Activated gamma-delta T cell treated with Interleukin-2 at 50 U/mL for 16 hours (primary cell): ENCODE measurements at places on chromosomes 5 and 9.

DNA sequence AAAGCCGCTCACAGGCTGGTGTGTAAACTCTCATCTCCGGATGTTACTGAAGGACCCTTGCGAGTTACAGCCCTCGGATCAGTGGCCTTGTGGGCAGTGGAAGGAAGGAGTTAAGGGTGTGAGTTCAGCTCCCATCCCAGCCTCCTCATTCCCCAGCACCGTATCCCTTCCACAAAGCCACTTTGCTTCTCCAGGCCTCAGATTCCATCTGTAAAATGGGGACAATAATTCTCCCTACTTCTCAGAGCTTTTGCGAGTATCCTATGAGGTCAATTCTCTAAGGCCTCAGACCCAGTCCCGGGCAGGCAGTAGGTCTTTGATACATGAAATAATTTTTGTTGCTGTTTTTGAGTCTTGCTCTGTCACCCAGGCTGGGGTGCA is 141.3 kb downstream of the C9orf50 start:
- DNase-seq: no peak

DNA sequence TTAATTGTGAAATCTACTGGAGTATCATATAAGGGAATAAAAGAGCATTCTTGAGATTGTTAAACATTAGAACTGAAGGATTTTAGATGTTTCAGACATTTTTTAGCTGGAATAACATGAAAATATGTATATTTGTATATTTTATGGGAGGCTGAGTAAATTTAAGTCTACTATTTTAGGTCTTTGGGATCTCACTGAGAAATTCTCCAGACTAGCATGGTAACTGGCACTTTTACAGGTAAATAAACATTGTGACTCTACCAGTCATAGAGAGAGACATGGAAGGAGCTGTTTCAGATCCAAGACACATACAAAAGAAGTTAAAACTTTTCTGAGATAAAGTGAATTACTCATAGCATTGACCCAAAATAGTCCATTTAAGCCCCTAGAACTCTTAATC is 59.4 kb downstream of the NDUFAF2 start:
- no peak for DNase-seq

- no peak for DNase-seq
Measured at GRCh38 chr9:122381206-122381950, 10.6 kb downstream of the PTGS1 start.

DNA sequence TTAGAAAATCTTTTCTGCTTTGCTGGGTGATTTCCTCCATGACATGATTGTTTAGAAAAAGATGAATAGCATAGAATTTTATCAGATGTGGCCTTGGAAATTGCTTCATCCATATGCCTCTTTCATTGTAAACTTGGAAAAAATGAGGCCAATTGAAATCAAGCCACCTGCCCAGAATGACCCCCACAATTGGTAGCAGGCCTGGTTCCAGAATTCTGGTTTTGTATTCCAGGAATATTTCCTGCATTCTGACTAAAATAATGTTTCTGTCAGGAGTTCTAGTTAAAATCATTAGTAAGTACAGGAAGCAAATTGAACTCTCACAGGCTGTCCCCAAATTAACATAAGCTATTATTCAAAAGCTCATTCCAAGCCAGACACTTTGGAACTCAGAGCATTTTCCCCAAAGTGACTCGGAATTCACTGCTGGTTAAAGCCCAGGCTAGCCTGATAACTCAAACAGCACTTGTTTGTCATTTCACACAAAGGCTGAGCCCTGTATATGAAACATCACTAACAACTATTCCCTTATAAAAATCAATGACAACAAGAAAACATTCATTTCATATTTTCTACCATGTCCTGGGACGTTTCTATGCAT is 75.1 kb upstream of the ADCY2 start:
- no peak for DNase-seq

DNA sequence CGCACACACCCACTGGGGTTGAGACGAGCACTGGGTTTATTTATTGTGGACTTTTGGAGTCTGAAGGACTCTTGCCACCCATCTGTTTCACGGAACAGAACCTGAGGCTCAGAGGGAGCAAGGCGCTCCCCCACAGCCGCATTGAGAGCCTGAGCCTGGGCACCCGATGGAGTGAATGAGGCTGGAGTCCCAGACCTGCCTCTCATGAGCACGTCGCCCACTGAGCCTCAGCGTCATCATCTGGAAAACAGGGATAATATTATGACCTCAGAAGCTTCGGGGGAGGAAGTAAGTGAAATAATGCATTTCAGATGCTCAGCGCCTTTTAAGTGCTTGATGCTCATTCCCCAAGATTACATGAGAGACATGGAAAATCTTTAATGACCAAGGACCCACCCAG is 5.5 kb downstream of the NEK6 start:
- DNase-seq: no peak

DNA sequence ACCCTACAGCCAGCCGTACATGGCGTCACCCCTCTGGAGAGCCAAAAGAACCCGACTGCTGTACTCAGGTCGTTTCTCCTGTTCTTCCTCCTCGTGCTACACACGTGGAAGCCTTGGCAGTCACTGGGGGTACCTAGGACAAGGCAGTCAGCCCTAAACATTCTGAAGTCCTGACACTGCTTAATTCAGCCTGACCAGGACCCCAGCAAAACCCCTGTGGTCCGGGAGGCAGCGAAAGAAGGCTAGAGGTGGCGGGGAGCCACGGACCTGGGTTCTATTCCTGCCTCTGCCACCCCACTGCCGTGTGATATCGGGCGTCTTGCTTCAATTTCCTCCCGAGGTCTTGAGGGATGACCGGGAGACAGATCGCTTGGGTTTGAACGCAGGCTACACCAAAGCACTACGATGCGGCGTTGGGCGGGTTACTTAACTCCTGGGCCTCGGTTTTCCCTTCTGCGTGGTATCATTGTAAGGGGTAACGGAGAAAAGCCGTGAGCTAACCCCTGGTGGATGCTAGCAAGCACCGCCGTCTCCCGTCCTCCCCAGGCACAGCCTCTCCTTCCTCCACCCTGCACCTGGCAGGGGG is 429 bp upstream of the ARL10 start:
- no peak for DNase-seq

DNA sequence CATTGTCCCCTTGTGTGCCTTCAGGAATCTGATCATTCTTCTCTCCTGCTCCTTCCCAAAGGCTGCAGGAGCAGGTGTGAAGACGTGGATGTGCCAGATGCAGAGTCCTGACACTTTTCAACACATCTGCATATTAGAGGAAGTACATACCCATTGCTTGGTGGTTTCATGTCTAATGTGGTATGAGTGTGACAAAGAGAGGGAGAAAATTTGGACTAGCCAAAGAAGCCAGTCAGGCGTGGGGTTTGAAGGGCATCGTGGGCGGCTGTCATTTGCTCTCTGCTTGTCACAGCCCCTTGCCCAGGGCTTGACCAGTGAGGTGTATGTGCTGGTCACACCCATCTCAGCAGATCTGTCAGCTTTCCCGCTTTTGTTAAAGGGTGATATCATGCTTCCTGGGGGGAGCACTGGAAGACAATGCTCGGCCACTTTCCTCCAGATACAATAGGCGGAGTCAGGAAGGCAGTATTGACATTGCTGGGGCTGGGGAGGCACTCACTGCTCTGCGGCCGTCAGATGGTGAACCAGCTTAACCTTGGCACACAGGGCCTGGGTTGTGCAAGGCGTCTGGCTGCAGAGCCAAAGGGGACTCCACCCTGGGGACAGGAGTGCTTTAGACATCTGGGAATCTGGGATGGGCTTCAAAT is 8.6 kb downstream of the TEK start:
- DNase-seq: no peak

- no peak for DNase-seq
Measured at GRCh38 chr5:72485430-72485974, 21.7 kb downstream of the ZNF366 start.

DNA sequence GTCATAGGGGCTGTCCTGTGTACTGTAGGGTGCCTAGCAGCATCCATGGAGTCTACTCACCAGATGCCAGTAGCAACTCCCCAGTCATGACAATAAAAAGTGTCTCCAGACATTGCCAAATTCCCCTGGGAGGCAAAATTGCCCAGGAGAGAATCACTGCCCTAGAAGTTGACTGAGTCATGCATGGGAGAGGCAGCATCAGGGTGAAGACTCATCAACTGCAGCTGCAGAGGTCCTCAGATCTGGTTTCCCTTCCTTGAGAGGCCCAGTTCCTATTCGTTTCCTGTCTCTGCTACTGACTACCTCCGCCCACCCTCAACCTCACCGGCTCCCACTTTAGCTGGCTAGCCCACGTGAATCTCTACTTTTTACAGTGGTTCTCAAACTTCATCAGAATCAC is 88.6 kb upstream of the AGXT2 start:
- DNase-seq: no peak

- DNase-seq: no peak
Measured at GRCh38 chr5:72612810-72613209, 105.6 kb upstream of the ZNF366 start.
